ENCODE measurements at places on chromosomes 12 and 14. TPM values are rescaled to one million over a fixed set of nuclear protein-coding genes. Genes with fewer than 3 reads are reported as not detected.

RIPK3 gene
- total RNA-seq, result 0.32 TPM

NRIP2 gene
- 0.86 TPM for total RNA-seq

RAB15 gene
- total RNA-seq, result 3.5 TPM

BTBD6 gene
- total RNA-seq, result 42.7 TPM

NPFF gene
- not detected for total RNA-seq

SYT1 gene
- 3.9 TPM for total RNA-seq

KRT77 gene
- total RNA-seq, result not detected

AGAP2 gene
- total RNA-seq, result 0.43 TPM

SDR9C7 gene
- not detected for total RNA-seq

CD163L1 gene
- 11.0 TPM for total RNA-seq

CLEC4D gene
- total RNA-seq, result not detected

TMEM19 gene
- total RNA-seq, result 37.1 TPM

CLEC6A gene
- not detected for total RNA-seq

TMEM132C gene
- total RNA-seq, result not detected

SERPINA9 gene
- total RNA-seq, result not detected

PLEKHD1 gene
- total RNA-seq, result not detected

KRT74 gene
- total RNA-seq, result not detected

CCDC177 gene
- total RNA-seq, result not detected

LRRC43 gene
- 1.7 TPM for total RNA-seq

OR6C76 gene
- not detected for total RNA-seq

SOCS2 gene
- total RNA-seq, result 45.1 TPM

C12orf54 gene
- total RNA-seq, result not detected

B4GALNT3 gene
- under 0.01 TPM for total RNA-seq

GPRC5D gene
- not detected for total RNA-seq

FAM222A gene
- total RNA-seq, result 0.43 TPM

CLEC9A gene
- not detected for total RNA-seq

P2RX2 gene
- not detected for total RNA-seq

PIWIL1 gene
- total RNA-seq, result not detected

KIAA0586 gene
- 30.2 TPM for total RNA-seq

ST8SIA1 gene
- total RNA-seq, result 1.3 TPM

VSX2 gene
- not detected for total RNA-seq

DDX47 gene
- total RNA-seq, result 71.2 TPM

POTEM gene
- total RNA-seq, result not detected

CEP170B gene
- total RNA-seq, result 19.4 TPM

MYF6 gene
- total RNA-seq, result not detected

E2F7 gene
- total RNA-seq, result 10.4 TPM

KLHDC1 gene
- total RNA-seq, result 2.6 TPM

COX8C gene
- total RNA-seq, result not detected

SLC39A2 gene
- total RNA-seq, result not detected

NOS1 gene
- total RNA-seq, result not detected

BHLHE41 gene
- 6.8 TPM for total RNA-seq

PTPRQ gene
- total RNA-seq, result 0.32 TPM

ARHGAP9 gene
- total RNA-seq, result under 0.01 TPM

NRL gene
- total RNA-seq, result 1.3 TPM

OR10G2 gene
- not detected for total RNA-seq

AKAP5 gene
- 3.0 TPM for total RNA-seq

OLR1 gene
- 9.3 TPM for total RNA-seq

SIX6 gene
- total RNA-seq, result not detected

JAG2 gene
- 1.9 TPM for total RNA-seq

PDZRN4 gene
- total RNA-seq, result not detected

ABCD2 gene
- 0.32 TPM for total RNA-seq

CLEC4C gene
- total RNA-seq, result not detected

OR6S1 gene
- total RNA-seq, result not detected

KITLG gene
- 13.8 TPM for total RNA-seq

LTBP2 gene
- 210 TPM for total RNA-seq

SOX5 gene
- 13.8 TPM for total RNA-seq

RNFT2 gene
- total RNA-seq, result 7.3 TPM

C3AR1 gene
- total RNA-seq, result under 0.01 TPM

NAV3 gene
- total RNA-seq, result 96.3 TPM
